ENCODE measurements at places on chromosomes 4 and X.

DNA sequence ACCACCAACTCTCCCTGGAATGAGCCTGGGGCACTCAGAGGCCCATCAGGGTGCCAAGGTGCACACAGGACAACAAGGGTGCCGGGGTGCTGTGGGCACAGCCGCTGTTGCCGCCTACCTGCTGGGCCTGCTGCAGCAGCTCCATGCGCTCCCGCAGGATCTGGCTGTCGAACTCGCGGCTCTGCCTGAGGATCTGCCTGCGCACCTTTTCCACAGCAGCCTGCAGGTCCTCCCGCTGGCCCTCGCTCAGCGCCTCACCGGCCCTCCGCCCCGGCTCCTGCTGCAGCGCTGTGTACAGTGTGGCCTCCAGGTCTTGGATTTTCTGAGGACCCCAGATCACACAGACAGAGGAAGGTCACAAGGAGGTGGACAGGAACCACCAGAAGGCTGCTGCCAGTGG lies 17.6 kb upstream of the C4orf50 start:
- no peak for DNase-seq

DNA sequence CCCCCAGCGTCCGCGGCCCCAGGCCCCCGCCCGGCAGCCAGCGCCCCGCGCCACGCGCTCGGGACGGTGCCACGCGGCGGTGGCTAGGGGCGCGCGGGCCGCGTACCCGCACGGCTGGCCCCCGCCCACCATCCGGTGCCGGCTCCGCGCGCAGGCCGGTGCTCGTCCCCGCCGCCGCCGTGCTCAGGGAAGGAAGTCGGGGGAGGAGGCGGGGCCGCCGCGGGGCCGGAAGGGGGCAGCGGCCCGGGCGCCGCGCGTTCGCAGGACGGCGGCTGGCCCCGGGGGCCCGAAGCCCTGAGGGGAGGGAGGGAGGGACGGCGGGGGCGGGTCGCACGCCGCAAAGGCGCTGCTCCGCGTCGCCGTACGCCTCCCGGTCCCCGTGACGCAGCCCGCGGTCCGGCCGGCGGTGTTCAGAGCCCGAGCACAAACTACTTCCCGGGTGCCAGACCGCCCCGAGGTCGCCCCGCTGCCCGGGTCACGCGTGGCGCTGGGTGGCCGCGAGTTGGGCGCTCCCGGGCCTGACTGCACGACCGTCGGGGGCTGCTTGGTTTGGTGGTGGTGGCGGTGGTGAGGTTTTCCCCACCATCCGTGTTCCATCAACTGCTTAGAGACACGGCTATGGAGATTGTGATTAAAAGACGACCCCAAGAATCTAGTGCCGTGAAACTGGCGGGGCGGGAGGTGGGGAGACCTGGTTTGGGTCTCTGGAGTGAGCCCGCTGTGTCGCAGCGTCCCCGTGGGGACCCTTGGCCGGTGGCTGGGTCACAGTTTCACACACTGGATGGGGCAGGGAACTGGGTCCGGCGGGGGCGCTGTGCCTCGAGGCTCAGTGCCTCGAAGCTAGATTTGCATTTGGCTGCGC lies at the start of gene DCTD:
TSS of gene DCTD (minus strand) at position 205 of the 862 bp plus-strand sequence. CDS start 1,818 bp downstream, outside the sequence.
- peak; percentile 74 for DNase-seq

- no peak for DNase-seq
Measured at GRCh38 chr4:172709376-172709775, 459.2 kb upstream of the GALNT7 start.

GRCh38 chrX:134423606-134424005 lies 36.4 kb upstream of the HPRT1 start:
- DNase-seq: no peak

DNA sequence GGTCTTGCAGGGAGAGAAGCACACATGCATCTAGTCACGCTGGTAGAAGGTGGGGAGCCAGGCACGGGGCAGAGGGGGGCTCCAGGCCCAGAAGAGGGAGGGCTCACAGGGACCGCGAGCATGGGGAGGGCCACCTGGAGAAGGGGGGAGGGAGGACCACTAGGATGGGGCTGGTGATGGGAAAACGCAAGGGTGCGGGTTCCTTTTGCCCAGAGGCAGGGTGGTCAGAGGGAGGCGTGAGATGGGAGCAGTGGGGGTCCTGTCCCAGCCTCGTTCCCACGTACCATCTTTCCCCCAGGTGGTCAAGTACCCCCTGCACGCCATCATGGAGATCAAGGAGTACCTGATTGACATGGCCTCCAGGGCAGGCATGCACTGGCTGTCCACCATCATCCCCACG lies 30.7 kb downstream of the WFS1 start:
- DNase-seq: no peak

DNA sequence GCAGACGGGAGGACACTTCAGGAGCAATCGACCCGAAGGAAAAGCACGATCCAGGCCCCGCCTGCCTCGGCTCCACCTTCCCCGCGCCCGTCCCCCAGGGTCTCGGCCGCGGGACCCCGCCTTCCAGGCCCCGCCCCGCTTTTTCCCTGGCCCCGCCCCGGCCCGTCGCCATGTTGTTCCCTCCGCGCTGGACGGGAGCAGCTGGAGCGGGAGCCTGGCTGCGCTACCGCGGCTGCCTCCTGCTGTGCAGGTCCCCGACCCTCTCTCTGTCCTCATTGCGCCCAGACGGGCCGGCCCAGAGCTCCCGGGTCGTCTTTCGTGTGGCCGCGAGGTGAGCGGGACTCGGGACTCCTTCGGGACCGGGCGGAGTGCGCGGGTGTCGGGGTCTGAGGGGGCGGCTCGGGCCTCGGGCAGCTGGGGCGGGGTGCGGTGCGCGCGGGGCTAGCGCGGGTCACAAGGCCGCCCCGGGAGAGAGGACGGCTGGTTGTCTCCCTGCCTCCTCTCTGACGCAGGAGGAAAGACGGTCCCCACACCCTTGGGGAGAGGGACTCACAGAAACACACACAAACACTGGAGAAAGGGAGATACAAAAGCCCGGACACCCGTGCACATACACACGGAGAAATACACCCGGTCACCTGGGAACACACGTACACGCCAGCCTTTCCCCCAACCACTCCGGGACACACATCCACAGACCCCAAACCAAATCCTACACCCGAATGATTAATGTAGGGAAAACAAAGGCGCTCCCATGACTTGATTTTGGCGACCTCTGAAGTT lies at the start of gene RAB9A:
TSS of gene RAB9A (plus strand) at position 171 of the 783 bp plus-strand sequence. CDS start 19,619 bp downstream, outside the sequence.
- DNase-seq: peak; percentile 56

DNA sequence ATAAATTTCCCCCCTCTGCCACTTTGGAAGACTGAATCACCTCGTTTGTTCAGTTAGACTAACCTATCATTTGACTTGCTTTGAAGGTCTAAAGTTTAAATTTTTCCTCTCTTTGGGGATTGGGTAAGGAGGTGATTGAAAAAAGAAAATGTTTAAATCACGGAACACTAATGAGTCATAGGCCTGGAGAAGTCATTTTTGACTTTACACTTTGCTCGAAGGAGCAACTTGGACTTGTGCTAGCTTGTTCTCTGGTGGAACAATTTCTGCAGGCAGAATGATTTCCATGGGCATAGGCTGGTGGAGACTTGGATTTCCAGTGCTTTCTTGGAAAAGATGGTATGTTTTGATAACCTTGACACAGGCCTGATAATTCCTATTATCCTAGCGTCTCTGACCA lies 10.5 kb upstream of the GLUD2 start:
- DNase-seq: no peak

GRCh38 chr4:14302021-14302420 lies 674.5 kb upstream of the BOD1L1 start:
- no peak for DNase-seq

- no peak for DNase-seq
Measured at GRCh38 chrX:68922013-68922412, 93.2 kb downstream of the EFNB1 start.

GRCh38 chr4:87014284-87014782 lies 79.5 kb downstream of the AFF1 start:
- DNase-seq: no peak

- no peak for DNase-seq
Measured at GRCh38 chrX:107686792-107687191, 58.5 kb downstream of the PRPS1 start.

- DNase-seq: no peak
Measured at GRCh38 chrX:11437642-11438379, 144.6 kb downstream of the AMELX start.

GRCh38 chrX:135544338-135544948 lies 24.0 kb downstream of the INTS6L start:
- DNase-seq: no peak

- no peak for DNase-seq
Measured at GRCh38 chr4:98482847-98483806, 175.3 kb downstream of the TSPAN5 start.

DNA sequence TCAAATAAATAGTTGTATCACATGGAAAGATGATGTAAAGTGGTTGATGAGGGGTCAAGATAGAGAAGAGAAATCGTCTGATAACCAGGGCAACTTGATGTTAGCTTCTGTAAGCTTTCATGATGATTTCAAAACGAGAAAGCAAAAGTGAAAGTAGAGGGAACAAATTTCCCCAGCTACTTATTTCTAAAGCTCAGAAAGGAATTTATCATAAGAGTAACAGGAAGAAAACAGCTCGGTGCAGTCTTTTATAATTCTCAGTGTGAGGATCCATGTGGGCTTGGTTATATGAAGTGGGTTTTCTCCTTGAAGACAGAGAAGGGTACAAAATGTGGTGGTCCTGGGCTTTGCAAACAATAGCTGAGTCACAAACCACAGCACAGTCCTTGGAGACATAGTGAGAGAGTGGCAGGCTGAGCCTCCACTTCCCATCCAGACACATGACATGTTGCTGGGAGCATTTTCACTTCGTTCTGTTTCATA lies 32.1 kb upstream of the GLRA2 start:
- DNase-seq: no peak

All from activated T-helper 1 cell treated with anti-CD3 and anti-CD28 coated beads, Interleukin-2, amount 50 U/mL, for 16 hours (primary cell).